ENCODE measurements at places on chromosomes 16 and 17. TPM values are rescaled to one million over a fixed set of nuclear protein-coding genes. Genes with fewer than 3 reads are reported as not detected.

DNA sequence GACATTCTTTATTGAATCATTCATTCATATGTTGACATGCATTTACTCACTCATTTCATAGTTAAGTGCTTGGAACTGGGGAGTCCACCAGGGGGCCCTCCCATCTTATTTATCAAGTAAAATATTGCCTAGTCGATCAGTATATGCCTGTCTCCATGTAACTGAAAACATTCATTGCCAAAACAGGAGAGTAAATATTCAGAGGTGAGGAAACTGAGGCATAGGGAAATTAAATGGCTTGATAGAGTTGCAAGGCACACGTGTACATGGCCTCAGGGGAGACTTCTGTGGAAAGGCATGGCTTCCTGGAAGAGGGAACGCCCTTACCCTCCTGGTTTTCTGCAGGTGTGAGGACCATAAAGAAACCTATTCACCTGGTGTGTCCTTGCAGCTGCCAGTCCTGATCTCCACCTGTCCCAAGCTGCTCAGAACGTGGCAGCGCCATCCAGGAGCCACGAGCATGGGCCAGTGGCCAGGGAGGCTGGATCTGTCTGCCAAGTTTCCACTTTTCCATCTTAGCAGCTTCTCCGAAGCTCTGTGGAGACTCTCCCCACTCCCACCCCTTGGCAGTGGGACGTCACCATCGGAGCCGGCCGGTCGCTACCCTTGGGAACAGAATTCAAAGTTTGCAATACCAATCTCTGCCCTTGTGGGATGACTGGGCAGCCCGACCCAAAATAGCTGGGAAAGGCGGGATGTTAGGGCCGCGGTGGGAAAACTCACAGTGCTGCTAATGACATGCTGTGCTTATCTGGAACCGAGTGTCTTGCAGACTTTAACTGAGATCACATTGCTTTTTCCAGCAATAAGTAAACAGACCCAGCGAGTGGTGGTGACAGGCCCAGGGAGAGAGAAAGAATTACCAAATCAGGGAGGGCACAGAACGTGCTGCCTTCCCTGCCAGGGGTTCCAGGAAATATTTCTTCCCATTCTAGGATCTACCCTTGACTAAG lies 4.1 kb upstream of the C1QTNF1 start:
- DNase-seq = no peak

GRCh38 chr17:46872421-46872820 lies 21.0 kb downstream of the WNT9B start:
- DNase-seq = no peak

C16orf90 gene
- total RNA-seq = not detected

TBC1D28 gene
- total RNA-seq = under 0.01 TPM

PYY gene
- not detected for total RNA-seq
